HuH-7.5 (cell line): ENCODE measurements at places on chromosomes 1 and 21.

DNA sequence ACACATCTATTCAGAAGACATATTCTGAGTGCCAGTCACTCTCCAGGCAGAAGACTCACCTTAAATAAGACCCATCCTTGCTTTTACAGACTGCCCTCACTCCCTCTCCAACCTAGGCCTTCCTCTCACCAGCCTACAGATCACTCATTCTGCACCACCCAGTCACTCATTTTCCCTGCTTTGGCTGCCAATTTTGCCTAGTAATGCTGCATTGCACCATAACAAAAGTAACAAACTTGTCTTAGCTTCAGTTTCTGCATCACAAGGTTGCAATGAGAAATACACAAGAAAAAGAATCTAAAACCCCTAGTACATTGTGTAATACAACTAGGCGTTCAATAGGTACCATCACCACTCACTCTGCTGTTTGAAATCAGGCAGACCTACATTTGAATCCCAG is 292.4 kb downstream of the PLPP3 start:
- DNase-seq: no peak

DNA sequence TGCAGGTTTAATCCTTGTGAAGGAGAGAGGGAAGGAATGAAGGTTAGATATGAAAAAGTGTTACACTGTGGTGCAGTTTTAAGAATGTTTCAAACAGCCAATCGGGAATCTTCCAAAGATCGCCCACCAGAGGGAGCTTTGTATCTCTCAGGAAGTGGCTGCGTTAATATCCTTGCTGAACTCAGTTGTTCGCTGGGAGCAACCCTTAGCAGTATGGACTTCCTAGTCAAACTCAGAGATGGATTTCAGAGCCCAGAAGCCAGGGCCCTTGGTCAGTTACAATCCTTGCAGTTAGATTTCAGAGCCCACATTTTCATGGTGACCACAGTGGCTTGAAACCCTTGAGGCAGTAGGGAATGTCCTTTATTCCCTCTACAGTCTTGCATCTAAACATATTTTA is 136.2 kb downstream of the NTNG1 start:
- DNase-seq: peak; percentile 23

DNA sequence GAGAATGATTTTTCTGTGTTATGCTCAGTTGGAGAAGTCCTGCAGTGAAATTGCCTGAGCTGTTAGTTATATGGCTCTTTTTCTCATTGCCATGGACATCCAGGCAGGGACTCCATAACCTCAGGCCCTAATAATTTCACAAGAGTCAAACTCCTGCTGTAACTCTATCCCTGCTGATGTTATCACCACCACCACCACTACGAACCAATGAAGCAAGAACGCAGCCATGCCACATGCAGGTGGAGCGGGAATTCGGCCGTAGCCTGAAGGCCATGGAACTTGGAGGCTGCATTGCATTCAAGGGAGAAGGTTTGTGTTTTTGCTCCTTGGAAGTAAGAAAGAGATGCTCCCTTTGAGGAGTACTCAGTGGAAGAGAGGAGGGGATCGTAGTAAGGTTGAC is 16.8 kb upstream of the DLGAP3 start:
- DNase-seq: no peak

GRCh38 chr1:65845535-65846060 is 52.9 kb downstream of the PDE4B start:
- no peak for DNase-seq

DNA sequence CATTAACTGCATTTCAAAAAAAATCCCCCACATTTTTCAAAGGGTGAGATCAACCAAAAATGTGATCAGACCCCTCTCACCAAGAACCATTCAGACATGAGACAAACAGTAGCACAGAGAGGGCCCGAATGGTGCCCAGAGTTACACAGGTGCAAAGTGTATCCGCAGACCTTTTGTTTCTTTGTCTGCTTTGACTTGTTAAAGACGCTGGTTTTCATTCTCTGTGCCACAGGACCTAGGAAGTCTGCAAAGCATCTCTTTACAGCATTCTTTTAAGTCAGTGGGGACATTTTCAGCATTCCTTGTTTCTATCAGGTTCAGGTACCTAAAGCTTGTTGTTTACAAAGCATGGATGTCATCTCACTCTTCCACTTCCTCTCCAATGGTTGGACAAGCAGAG is 87.2 kb upstream of the MAP1LC3C start:
- DNase-seq: no peak

DNA sequence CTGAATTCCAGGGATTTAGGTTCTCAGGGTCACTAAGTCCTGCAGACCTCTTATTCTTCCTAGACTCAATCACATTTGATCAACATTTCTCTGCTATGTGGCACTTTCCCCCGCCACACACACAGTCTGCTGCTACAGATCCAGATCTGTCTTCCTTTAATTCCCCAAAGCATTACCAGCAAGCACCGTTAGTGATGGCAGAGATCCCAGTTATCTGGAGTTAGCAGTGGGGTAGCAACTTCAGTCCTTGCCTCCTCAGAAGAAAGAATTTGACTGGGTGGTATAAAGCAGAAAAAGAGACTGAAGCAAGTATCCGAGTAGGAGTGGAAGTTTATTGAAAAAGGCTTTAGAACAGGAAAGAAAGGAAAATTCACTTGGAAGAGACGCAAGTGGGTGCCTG is 100.4 kb upstream of the ETV3 start:
- no peak for DNase-seq

DNA sequence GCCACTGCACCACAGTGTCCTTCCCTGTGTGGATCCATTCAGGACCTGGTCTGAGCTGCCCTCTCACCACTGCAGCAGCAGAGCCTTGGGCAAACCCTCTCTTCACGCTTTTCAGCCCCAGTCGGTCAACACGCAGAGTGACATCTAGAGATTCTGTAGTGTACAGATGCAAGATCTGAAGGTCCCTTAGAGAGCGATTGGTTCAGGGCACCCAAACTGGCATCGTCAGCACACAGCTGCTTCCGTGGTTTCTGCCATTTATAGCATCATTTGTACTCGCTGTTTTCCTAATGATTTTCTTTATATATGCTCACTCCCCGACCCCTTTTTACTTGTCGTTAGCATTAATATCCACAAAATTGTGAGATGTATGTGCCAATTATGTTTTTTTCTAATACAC is 1.5 kb upstream of the ASCL5 start:
- no peak for DNase-seq

DNA sequence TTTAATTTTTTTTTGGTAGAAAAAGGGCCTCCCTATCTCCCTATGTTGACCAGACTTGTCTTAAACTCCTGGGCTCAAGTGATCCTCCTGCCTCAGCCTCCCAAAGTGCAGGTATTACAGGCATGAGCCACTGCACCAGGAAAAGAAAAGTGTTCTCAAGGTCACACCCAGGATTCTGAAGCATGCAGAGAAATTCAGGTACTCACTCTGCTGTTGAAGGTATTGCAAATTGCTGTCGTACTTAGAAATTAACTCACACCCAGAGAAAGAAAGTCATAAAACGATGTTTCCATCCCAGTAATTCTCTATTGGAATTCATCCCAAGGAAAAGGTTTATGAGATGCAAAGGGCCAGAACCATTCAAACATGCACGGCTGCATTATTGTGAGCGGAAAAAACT is 73.7 kb downstream of the DHRS3 start:
- no peak for DNase-seq

- no peak for DNase-seq
Measured at GRCh38 chr1:18951416-18951815, 5.1 kb downstream of the IFFO2 start.

DNA sequence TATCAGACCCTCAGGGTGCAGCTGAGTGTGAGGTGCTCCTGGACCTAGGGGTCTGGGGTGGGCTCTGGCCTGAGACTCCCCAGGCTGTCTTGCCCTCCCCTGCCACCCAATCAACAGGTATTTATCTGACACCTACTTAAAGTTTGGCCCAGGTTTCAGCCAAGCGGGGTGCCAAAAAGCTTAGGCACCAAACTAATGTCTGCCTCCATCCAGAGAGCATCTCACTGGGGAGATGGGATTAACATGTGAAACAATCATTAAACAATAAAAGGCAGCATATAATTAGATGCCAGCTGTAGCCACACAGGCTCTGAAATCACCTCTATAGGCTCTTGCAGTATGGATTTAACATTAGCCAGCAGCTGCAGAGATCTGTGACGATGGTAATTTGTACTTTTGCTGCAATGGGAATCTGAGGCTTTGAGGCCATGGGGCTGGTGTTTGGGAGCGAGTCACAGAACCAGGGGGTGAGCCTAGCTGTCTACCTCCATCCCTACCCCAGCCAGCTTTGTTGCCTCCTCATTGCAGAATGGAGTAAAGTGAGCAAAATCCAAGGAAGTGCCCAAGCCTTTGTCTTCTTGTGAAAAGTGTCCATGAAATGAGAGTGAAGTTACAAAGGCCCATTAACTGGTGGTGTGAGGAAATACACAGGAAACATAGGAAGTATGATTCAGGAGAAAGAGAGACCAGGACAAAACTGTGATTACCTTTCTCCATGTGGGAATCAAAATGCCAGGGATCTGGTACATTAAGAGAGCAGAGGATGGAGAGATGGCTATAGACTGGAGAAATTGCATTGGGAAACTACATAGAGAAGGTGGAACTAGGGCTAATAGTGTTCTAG is 36.1 kb downstream of the EIF2D start:
- DNase-seq: no peak

GRCh38 chr1:209266590-209267205 is 316.8 kb upstream of the CAMK1G start:
- DNase-seq: no peak

DNA sequence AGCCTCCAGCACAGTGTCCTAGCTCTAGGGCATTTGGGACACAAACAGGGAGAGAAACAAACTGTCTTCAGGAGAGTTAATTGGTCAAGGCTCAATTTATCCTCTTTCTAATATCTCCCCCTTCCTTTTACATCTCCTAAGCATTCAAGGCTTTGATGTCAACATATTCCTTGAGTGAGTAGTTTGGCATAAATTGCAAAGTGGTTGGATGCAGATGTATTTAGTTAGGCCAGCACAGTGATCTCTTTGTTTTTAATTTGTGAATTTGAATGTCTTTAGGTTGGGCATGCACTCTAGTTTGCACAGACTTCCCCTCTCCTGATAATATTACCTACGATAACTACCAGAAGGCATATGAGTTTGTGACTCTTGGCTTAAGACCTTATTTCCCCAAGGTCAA is 12.5 kb upstream of the OLFML2B start:
- DNase-seq: no peak

DNA sequence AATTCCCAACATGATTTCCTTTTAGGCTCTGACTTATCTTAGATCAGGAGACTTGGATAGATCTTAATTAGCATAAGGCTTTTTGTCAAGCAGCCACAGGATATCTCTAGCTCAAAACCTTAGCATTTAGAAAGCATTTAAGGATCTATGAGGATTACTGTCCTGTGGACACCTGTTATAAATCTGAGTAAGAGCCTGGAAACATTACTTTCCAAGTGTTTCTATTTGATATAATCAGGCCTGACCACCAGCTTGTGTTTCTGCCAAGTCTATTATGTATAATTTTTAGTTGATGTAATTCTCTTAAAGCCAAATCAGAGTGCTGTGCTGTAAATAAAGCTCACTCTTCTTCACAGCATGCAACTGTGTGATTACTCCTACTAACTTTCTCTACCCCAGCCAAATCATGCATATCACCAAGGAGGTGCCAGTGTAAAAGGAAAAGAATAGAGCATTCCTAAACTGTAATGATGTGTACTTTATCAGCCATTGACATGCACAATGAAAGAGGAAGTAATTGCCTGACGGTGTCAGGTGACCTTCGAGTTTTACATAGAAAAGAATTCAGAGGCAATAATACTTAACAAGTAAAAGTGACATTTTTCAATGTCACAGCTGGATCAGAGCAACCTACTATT is 309.9 kb upstream of the PRMT6 start:
- no peak for DNase-seq

DNA sequence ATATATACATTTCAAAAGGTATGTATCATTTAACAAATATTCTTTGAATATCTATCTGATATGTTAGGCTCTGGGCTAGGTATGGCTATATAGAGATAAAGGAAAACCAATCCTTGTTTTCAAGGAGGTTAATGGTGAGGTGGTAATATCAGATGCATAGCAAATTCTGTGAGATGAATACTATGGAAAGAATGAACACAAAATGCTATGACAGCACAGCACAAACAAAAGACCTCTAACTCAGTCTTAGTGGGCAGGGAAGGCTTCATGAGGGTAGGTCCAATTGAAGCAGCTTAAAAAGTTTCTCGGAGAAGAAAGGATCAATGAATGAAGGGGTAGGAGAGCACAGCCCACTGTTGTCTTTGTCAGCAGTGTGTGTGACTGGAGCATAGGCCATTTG is 27.2 kb downstream of the FASLG start:
- DNase-seq: no peak
